NCI-H1930 (cell line): ENCODE measurements at places on chromosomes 5 and 9.

DNA sequence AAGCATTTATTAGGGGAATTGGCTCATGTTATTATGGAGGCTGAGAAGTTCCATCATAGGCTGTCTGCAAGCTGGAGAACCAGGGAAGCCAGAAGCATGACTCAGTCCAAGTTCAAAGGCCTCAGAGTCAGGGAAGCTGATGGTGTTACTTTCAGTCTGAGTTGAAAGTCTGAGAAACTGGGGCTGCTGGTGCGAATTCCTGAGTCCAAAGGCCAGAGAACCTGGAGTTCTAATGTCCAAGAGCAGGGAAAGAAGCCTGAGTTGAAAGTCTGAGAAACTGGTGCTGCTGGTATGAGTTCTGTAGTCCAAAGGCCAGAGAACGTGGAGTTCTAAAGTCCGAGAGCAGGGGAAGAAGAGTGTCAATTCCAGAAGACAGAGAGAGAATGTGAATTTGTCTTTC lies 641.1 kb downstream of the ISL1 start:
- DNase-seq, result no peak

- no peak for DNase-seq
Measured at GRCh38 chr5:175516933-175517823, 38.8 kb downstream of the SFXN1 start.

DNA sequence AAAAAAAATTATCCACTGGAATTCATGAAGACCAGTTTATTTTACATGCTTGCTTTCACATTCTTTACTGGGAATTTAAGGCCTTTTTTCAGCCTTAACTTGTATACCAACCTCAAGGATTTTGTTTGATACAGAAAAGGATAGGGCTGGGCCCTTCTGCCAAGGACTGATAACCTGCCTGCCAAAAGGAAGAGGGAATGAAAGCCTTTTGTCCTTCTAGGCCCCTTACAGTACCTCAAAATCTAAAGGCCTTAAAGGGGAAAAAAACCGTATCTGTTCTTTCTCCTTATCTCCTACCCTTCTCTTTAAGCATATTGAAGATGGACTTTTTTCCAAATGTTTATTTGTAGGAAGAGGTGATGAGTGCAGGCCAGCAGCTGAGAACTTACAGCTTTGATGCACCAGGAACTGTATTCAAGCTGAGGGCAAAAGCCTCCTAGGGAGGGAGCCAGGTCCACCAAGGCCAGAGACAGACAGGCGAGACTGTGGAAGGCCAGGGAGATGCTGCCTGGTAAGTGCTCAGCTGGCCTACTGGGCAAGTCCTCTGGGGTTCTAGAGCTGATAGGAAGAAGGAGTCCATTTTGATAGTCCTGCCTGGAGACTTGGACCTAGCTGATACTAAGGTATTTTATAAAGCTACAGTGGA lies 31.8 kb downstream of the FAXDC2 start:
- no peak for DNase-seq

DNA sequence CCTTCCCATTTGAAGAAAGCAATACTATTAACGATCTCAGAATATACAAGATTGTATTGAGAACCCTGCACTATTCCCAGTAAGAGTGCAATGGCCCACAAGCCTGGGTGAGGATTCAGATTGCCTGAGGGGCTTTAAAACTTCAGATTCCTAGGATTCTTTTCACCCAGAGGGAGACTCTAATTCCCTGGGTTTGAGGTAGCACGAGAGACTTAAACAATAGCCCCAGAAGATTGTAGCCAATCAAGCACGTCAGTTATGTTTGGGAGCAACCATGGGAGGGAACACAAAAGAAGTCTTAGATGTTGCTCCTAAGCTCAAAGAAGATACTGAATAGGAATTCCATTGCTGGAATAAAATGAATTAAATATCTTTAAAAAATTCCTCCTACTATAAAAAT lies 17.9 kb downstream of the MRPS27 start:
- no peak for DNase-seq

GRCh38 chr5:141359790-141360426 lies at the start of gene PCDHGB2:
TSS of gene PCDHGB2 (plus strand) at chr5:141359994. CDS start at chr5:141360136, 142 bp downstream.
- DNase-seq, result no peak

GRCh38 chr5:144015961-144016360 lies 154.5 kb downstream of the YIPF5 start:
- DNase-seq, result no peak

DNA sequence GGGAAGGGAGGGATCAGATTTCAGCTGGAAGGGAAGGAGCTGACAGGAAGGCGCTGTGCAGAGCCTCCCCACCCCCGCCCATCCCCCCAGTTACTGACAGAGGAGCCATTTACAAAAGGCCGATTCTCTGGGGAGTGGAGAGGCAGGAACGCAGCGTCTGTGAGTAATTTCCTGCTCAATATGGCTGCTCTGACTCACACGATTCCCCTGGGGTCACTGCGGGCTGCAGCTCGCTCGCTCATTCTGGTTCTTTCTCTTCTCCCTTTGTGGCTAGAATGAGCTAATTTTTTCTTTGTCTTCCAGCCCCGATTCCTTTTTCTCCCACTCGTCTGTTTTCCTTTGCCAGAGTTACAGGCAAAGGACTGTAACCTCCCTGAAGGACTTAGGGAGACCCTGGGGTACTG lies 28.8 kb downstream of the PTPA start:
- DNase-seq, result peak; percentile 89

DNA sequence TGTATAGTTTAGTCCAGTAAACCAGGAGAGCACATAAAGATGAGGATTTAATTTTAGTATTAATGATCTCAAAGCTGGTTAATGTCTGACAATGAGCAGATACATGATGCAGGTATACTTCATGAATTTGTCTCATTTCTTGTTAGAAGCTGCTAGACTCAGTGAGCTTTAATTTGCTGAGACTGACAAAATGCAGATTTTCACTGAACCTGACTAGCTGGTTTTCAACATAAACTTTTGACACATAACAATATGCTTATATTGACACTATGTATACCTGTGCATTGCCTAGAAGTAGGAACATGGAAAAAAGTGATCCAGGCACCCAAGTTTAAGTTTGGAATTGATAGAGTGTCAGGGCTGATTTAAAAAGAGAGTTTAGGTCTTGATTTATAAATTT lies 10.8 kb downstream of the UBLCP1 start:
- no peak for DNase-seq

- no peak for DNase-seq
Measured at GRCh38 chr9:132037458-132037857, 42.2 kb downstream of the MED27 start.

GRCh38 chr9:120628207-120628924 lies 48.4 kb upstream of the CDK5RAP2 start:
- DNase-seq, result no peak

DNA sequence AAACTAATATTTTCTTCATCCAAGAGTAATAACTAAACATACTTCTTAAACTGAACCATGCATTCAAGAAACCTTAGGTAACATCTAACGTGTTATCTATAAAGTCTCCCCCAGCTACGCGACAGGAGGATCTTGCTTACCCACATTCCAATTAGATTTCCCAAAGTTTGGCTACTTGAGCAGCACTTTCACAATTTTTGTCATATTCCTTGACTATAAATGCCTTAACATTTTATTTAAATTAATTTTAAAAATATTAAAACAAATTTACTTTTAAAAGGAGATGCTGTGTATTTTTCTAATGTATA lies 25.3 kb upstream of the IFNE start:
- DNase-seq, result no peak

- DNase-seq, result no peak
Measured at GRCh38 chr9:18923167-18923566, 109.8 kb downstream of the SAXO1 start.

- DNase-seq, result no peak
Measured at GRCh38 chr5:104024538-104024937, 461.9 kb upstream of the NUDT12 start.

- DNase-seq, result no peak
Measured at GRCh38 chr5:115070737-115071136, 99.0 kb downstream of the TRIM36 start.

DNA sequence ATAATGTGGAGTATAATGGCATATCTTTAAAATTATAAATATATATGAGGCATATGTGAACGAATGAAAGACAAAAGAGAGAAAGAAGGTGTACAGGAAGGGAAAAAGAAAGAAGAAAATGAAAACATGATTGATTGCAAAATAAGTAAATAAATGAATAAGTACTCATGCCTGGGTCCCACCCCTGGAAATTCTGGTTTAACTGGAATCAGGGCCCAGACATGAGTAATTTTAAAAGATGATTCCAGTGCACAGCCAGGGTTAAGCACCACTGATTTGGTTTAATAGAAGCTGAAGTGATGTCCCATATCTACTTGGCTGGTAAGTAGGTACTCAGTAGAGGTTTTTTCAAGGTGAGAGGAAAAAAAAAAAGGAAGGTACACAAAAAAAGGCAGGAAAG lies 34.0 kb upstream of the HOMER1 start:
- no peak for DNase-seq

DNA sequence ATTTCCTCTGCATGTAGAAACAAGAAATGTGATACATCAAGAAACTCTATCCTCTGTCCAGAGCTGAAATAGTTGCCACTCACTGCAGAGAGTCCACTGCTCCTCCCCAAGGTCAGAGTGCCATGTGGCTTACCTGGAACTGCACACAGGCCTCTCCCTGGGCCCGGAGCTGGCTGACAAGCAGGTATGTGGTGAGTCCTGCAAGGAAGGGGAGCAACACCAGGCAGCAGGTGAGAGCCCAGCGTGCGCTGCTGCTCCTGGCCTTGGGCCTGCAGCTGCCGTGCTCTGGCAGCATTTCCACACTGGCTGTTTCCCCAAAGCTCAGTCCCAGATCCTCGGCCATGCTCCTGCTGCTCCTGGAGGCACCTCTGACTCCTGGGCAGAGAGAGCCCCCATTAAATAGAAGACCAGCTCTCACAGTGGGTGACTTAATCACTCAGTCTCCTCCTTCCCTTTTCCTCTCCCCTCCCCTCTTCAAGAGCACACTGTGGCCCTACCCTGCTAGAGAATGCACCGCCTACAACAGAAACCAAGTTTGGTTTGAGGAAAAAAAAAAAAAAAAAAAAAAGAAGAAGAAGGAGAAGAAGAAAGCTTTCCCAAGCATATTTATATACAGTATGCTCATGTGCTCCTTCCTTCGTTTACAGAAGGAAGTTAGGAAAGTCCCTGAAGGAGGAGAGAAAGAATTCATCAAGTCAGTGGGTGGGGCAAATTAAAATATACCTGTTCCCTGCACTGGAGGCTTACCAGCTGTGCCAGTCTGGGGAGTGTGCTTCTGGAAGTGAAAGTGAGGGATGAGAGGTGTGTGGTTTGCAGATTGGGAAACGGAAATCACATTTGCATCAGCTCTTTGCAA lies at the start of gene TNFSF15:
Gene TNFSF15 (minus strand): TSS at position 370 of the 856 bp plus-strand sequence. CDS start 27 bp downstream, at position 343.
- DNase-seq, result no peak

GRCh38 chr5:38059876-38060275 lies 198.5 kb upstream of the EGFLAM start:
- no peak for DNase-seq

DNA sequence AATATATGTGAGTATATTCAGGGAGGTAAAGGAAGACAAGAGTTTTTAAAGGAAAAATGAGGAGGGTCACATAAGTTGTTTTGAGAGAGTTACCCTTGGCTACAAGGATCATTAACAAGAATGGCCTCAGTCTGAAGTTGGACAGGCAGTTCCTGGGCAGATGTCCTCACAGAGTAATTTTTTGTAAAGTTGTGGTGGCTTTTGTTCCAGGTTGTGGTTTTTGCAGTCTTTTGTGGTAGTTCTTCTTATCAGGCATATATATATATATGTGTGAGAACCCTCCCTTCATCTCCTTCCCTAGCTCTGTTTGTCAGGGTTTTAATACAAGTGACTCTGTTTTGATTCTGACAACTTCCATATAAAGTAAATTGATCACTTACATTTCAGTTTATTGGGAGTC lies 60.0 kb downstream of the CSNK1G3 start:
- no peak for DNase-seq

DNA sequence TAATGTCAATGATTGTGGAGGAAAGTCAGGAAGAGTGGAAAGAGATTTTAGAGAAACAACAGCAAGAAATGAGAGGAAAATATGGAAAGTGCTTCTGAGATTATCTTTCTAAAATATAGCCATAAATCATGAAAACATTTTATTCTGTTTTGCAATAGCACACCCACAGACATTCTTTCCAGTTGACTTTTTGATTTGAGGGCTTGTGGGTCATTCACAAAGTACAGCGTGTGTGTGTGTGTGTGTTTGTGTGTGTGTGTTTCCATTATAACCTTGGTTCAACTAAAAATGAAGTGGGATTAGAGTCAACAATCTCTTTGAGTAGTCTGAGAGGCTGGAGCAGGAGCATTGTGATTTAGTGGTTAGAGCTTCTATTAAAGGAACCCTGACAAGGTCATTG lies 116.6 kb upstream of the GAS1 start:
- DNase-seq, result no peak

GRCh38 chr5:88886252-88886651 lies 3.3 kb upstream of the MEF2C start:
- DNase-seq, result no peak

DNA sequence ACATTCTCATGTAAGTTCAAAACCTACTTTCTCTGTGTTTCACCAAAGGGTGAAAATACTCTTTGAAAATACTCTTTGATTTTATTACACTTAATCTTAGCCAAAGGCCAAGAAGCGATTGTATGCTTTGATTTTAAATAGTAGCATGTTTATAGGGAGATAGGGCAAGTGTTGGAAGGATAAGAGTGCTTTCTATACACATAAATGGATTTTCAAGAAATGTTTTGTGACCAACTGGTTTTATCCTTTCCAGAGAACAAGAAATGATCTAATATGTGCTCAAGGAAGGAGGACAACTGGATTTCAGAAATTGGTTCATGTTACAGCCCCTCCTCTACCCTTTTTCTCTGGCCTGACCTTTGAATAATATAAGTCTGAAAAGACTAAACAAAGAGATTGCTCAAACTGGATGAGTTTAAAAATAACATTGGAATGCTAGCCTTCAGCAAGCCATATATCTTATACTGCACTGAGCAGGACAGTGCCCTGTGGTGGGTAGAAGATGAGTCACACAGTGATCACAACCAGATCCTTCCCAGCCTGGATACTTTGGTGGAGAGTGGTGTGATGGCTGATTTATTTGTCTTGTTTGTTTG lies 13.1 kb downstream of the PALM2AKAP2 start:
- no peak for DNase-seq

GRCh38 chr9:13358128-13358527 lies 78.6 kb upstream of the MPDZ start:
- no peak for DNase-seq

DNA sequence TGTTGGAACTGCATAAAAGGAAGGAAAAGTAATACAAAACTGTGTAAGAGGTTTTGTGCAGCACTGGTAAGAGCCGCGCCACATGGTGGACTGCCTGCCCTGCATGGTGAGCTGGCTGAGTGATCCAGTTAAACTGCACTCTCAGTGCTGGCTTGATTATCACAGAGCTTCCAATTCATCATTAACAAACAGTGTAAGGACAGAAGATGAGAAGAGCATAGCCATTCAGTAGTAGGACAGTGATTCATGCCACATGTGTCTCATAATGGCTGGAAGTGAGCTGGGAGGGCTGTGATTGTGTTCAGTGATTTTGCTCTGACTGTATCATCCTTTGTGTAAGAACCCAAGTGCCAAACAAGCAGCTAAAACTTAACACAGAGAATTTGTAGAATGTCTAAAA lies 14.1 kb downstream of the ASPN start:
- DNase-seq, result no peak

- no peak for DNase-seq
Measured at GRCh38 chr9:11063263-11063662, 450.5 kb upstream of the PTPRD start.

GRCh38 chr5:17373406-17373805 lies 124.6 kb upstream of the TAF11L2 start:
- DNase-seq, result no peak

GRCh38 chr5:35484241-35484640 lies 133.4 kb upstream of the SPEF2 start:
- DNase-seq, result no peak

- DNase-seq, result no peak
Measured at GRCh38 chr5:44189255-44189654, 200.0 kb downstream of the FGF10 start.

- DNase-seq, result no peak
Measured at GRCh38 chr5:132500244-132500930, 9.8 kb upstream of the IRF1 start.
